Esophagus squamous epithelium (tissue), 5 donors: ENCODE measurements at places on chromosomes 16 and 17.

GRCh38 chr16:79965718-79966117 lies 365.2 kb upstream of the MAF start:
- no peak for DNase-seq

GRCh38 chr16:79800016-79800608 lies 199.6 kb upstream of the MAF start:
- no peak for DNase-seq

DNA sequence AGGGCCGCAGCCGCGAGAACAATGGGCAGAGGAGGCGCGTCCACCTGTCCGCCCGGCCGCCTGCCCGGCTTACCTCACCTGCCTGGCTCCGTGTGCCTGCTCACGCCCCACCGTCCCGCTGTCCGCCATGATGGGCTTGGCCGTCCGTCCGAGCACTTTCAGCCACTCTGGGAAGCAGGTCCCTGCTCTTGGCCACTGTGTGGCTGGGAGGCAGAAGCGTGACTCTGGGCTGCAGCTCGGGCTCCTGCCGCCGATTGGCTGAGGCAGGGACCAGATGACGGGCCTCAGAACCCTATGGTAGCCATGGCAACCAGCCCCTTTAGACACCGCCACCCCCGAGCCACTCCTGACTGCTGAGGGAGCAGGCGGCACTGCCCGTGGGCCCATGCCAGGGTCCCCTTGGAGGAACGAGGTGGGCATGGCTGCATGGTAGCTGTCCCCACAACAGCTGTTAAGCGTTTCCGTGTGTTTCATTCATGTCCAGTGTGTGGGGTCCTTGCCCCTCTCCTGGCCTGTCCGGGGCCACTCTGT lies 8.9 kb upstream of the AXIN1 start:
- DNase-seq = no peak

DNA sequence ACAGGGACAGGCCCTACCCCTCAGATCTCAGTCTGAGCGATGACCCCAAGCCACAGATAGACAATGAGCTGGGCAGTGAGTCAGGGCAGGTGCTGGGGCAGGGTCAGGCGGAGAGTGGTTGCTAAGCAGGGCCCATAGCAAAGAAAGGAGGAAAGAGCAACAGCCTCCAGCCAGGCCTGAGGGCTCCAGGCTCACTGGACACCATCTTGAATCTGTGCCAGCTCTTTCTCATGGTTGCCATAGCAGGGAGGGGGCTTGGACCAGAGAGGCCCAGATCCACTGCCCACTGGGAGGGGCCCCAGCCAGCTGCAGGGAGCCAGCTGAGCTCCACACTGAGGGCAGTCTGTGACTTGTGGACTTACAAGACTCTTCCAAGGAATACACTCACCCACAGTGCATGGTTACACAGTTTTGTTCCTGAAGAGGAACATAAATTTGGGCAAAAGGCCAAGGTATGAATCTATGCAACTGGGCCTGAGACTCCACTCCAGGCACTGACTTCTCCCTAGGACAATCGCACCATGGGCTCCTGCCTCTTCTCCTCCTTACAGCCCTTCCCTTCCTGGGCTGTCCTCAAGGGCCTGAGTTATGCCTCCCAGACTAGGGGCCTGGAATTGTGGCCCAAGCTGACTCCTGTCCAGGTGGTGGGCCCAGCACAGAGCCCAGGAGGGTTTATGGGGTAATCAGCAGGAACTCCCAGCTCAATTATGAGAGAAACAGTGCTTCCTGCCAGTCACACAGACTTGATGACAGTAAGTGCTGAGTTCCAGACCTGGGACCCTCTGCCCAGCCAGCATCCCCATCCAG lies 59.9 kb downstream of the BEAN1 start:
- no peak for DNase-seq

DNA sequence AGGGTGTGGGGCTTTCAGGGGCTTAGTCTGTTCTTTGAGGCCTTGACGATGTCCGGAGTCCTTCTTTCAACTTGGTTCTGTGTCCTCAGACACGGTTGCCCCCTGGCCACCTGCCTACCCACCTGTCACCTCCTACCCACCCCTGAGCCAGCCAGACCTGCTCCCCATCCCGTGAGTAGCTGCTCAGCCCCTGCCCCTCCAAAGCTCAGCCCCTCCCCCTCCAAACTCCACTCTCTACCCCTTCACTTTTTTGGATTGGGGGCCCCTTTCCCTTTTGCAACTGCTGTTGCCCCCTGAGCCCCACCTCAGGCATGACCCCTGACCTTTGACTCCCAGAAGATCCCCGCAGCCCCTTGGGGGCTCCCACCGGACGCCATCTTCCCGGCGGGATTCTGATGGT lies 1.2 kb downstream of the LAT start:
- no peak for DNase-seq

GRCh38 chr17:16930571-16931317 lies 41.2 kb downstream of the TNFRSF13B start:
- DNase-seq = no peak

- DNase-seq = no peak
These were observed 6.9 kb upstream of the STH start for GRCh38 chr17:45992175-45992574.
